ENCODE measurements at places on chromosomes 12 and 14.
A peak's percentile ranks its signal among the peaks of the same experiment; 100 is the strongest.

DNA sequence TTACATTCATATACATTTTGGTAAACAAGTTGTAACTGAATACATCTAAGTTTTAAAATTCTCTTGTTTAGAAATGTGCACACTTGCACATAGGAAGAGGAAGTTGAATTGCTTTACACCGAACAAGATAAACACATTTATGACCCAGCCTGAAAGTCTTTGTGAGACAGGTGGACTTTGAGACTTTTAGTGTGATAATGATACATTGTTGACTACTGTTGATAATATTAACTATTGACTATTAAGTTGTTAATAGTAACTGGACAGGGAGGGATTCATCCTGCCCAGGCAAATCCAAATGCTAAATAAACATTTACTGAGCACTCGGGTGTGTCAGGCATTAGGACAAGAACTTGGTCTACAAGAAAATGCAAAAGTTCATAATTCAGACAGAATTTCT lies 68.0 kb downstream of the AVPR1A start:
- no peak for DNase-seq

GRCh38 chr12:66304296-66304900 lies 2.1 kb downstream of the HELB start:
- no peak for DNase-seq

GRCh38 chr14:69683971-69684370 lies 72.6 kb downstream of the SUSD6 start:
- no peak for DNase-seq

DNA sequence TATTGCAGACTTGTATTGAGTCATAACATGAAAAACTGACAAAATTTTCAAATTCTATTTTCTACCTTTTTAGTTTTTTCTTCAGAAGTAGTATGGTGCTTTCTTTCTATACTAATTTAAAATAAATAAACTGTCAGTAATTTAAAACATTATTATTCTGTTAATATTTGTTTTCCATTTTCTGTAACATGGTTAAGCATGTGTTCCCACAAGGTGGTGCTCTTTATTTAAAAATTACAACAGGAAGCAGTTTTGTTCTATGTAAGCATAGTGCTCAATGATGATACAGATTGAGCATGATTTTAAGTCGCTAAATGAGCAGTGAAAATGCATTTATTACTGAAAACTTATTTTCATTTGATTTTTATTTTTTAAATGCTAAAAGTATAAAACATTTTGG lies 114.6 kb downstream of the PPFIA2 start:
- no peak for DNase-seq

- no peak for DNase-seq
Measured at GRCh38 chr14:94775091-94775870, 5.4 kb upstream of the GSC start.

- DNase-seq: no peak
Measured at GRCh38 chr12:13947276-13947946, 34.0 kb downstream of the GRIN2B start.

- peak; percentile 54 for DNase-seq
Measured at GRCh38 chr14:89384023-89384422, 33.0 kb downstream of the FOXN3 start.

DNA sequence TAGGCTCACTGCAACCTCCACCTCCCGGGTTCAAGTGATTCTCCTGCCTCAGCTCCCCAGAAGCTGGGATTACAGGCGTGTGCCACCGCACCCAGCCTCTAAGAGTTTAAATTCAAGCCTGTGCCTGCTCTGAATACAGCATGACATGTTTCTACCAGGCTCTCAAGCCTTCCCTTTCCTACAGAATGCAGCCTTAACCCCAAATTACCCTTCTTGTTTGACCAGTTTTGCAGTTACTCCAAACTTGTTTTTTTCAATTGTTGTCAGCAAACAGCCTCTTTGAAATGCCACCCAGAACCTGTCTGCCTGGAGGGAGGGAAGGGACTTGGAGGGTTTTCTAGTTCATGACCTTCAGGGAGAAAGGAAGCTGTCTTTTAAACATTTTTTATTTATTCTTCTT lies 15.4 kb downstream of the GLTP start:
- DNase-seq: no peak

- no peak for DNase-seq
Measured at GRCh38 chr12:47849261-47849660, 29.6 kb upstream of the HDAC7 start.

DNA sequence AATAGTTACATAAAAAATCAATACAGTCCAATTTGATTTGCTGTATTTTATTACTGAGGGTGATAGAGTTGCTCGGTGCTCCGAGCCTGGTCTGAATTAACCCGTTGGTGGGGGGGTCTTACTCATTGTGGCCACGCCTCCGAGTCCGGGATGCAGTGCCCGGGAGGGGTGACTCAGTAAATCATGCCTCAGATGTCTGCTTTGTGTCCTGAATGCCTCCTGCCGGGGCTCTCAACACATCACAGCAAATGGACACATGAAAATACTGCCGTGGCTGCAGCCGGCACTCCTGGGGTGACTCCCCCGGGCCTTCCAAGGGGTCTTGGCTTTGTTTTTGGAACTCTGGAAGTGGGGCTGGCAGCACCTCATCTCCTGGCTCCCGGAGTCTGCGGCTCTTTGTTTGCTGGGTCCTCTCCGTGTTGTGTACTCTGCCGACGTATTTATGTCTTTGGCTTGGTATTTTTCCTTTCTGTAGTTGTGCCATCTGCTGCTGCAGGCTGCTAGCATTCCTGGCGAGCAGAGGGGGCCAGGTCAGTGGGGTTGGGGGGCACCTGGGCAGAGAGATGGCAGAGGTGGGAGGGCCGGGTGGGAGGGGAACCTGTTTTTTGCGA lies 129.0 kb downstream of the AACS start:
- DNase-seq: no peak

DNA sequence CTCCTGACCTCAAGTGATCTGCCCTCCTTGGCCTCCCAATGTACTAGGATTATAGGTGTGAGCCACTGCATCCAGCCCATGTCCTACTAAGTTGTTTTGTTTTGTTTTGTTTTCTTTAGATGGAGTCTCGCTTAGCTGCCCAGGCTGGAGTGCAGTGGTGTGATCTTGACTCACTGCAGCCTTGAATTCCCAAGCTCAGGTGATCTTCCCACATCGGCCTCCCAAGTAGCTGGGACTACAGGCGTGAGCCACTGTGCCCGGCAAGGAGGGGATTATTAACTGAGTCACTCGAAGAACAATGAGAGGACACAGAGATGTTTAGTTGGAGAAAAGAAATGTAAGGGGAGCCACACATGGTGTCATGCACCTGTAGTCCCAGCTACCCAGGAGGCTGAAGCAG lies 18.0 kb upstream of the ERBB3 start:
- no peak for DNase-seq

GRCh38 chr12:94571556-94571955 lies 78.8 kb downstream of the TMCC3 start:
- DNase-seq: no peak

DNA sequence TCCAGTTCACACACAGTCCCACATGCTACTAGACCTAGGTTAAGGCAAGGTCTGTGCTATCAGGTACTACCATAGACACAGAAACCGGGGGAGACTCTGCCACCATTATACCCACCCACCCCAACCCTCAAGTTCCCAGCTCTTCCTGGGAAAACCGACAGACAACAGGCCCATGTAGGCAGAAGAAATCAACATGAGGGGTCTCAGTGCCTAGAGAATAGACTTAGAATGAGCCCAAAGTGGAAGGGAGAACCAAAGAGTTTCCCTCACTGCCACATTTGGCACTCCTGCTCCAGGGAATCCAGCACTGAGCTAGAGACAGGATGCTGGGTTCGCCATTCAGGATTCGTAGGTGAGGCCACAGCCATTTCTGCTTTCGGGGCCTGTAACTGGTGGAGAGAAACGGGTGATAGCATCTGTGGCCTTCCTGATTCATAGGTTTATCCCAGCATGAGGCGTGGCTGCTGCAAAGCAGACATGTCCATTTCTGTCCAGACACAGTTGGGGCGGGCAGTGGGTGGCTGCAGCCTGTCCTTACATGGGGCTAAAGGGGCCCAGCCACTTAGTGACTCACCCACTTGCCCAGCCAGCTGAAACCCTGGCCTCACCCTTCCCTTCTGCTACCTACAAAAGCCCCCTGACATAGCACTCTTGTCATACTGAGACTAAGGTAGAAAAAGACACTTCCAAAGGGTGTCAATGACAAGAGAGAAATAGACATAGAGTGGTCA lies 69.4 kb downstream of the IRF2BPL start:
- no peak for DNase-seq

- no peak for DNase-seq
Measured at GRCh38 chr12:130121226-130122000, 40.9 kb upstream of the FZD10 start.

GRCh38 chr14:70170976-70171375 lies 17.8 kb downstream of the SLC8A3 start:
- no peak for DNase-seq
